Stimulated activated CD4-positive, alpha-beta T cell treated with anti-CD3 and anti-CD28 coated beads, Interleukin-15, amount 100 ng/mL, for 1 hour (primary cell): ENCODE measurements at places on chromosomes 2 and 18.

DNA sequence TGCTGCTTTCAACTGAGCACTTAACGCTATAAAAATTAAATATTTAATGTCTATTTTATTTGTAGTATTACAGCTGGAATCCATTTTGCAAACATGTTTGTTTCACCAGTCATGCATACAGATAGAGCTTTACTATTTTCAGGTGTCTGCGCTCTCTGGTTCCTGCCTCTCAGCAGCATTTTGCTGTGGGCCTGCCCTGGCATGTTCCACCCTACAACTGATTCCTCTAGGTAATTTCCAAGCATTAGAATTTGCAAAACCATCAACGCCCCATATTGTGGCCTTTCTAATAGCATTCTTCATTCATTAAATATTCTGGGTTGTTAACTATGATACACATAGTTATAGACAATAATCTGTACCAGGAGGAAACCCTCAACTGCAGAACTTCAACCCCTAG lies 266.4 kb upstream of the DLGAP1 start:
- DNase-seq = no peak

DNA sequence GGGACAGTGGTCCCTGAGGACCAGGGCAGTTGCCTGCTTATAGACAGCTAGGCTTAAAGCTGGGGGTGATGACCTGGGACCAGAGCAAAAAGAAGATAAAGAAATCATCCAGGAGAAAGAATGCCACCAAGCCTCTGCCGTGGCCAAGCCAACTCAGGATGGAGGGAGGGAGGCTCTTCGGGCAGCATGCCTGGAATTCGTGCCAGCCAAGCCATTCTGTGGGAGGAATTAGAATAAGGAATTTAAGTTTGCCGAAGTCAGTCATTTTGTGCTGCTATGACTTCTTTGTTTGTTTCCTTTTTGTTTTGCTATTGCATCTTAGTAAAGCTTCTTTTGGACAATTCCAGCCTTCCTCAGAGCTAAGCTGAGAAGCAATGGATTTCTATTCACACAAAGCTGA lies 124.1 kb downstream of the EN1 start:
- DNase-seq = no peak

- no peak for DNase-seq
These were observed 87.9 kb downstream of the FAM168B start for GRCh38 chr2:131005216-131005935.

- DNase-seq = no peak
These were observed 2.0 kb upstream of the ATRAID start for GRCh38 chr2:27209621-27210401.

- DNase-seq = no peak
These were observed 14.0 kb upstream of the BCL2L11 start for GRCh38 chr2:111106706-111107105.

GRCh38 chr18:55266981-55267380 lies 307.7 kb upstream of the CCDC68 start:
- no peak for DNase-seq

DNA sequence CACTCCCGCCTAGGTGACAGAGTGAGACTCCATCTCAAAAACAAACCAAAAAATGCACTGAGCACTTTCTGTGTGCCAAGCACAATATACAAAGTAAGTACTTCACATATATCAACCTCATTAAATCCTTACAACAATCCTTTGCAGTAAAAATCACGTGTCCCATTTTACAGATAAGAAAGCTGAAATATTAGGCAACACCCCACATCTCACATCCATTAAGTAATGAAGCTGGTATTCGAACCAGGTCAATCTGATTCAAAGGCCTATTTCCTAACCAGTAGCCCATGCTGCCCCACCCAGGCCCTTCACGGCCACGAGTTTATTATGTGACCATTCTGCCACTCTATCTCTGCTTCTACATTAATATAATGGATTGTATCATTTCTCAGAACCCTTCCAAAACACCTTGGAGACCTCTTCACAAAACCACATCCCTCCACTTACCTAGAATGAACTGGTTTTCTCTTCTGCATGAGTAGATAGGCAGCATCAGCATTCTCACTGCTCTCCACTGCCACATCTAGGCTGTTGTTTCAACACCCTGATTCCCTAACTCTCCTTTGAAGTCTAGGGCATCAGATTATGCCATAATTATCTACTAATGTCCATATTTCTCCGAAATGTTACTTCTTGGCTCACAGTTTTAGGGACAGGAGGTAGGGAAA lies 3.1 kb upstream of the EXOC6B start:
- DNase-seq = no peak

DNA sequence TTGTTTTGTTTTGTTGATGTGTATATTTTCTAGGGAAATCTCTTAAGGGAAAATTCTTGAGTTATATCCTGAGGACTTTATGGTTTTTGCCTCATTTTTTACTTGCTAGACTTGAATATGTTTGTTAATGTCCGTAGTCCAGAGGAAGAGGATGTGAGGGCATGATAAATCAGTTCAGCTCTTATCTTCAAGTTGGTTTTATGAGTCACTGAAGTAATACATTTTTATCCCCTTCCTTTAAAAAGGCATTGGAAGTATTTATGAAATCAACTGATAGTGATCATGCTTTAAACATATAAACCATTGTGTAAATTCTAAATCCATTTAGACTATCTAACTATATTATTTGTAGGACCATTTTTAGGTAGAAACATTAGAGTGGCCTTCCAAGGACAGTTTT lies 43.9 kb upstream of the CYBRD1 start:
- no peak for DNase-seq

DNA sequence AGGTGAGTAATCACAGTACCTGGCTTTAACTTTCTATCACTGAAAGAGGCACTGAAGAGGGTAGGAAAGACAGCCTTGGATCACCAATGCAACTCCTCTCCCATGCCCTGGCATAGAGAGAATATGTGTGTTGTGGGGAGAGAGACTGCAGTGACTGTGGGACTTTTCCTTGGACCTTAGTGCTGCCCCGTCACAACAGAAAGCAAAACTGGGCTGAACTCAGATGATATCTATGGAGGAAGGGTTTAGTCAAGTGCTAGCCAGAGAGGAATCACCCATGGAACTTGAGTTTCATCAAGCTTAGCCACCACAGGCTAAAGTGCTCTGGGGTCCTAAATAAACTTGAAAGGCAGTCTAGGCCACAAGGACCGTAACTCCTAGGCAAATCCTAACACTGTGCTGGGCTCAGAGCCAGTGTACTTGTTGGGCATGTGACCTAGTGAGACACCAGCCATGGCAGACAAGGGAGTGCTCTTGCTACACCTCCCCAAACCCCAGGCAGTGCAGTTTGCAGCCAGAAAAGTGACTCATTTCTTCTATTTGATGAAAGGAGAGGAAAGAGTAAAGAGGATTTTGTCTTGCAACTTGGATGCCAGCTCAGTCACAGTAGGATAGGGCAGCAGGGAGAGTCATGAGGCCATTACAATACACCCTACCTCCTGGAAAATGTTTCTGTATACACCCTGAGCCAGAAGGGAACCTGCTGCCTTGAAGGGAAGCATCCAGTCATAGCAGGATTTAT lies 105.8 kb upstream of the SPOPL start:
- DNase-seq = no peak

DNA sequence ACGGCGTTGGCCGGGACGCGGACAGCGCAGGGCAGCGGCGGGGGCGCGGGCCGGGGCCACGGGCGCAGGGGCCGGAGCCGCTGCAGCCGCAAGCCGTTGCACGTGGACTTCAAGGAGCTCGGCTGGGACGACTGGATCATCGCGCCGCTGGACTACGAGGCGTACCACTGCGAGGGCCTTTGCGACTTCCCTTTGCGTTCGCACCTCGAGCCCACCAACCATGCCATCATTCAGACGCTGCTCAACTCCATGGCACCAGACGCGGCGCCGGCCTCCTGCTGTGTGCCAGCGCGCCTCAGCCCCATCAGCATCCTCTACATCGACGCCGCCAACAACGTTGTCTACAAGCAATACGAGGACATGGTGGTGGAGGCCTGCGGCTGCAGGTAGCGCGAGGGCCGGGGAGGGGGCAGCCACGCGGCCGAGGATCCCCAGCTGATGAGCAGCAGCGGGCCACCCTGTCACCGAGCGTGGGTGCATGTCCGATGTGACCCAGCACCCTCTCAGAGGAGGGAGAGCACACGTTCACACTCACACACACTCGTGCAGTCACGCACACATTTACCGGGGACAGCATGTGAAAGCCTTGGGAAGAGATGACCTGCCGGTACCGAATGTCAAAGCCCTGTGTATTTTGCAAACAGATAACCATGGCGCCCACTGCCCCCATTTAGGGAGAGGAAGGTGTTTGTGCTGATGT lies 4.2 kb downstream of the GDF7 start:
- no peak for DNase-seq

DNA sequence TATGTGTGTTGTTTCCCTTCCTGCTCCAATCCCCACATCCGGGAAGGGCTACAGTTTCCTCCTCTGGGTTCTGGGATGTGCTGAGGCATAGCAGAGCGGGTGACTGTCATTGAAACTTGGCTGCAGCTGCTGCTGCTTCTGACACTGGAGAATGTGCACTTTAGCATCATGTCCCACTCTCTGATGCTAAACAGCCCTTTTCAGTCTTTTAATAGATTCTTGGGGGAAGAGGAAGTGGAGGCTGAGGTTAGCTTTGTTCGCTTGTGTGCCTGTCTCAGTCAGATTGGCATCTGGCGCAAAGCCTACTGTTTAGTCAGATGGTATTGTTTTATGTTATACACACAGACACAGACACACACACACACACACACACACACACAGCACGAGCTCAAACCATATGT lies 136.5 kb upstream of the RND3 start:
- no peak for DNase-seq

- no peak for DNase-seq
These were observed 333.1 kb upstream of the ZNF521 start for GRCh38 chr18:25685088-25685487.

DNA sequence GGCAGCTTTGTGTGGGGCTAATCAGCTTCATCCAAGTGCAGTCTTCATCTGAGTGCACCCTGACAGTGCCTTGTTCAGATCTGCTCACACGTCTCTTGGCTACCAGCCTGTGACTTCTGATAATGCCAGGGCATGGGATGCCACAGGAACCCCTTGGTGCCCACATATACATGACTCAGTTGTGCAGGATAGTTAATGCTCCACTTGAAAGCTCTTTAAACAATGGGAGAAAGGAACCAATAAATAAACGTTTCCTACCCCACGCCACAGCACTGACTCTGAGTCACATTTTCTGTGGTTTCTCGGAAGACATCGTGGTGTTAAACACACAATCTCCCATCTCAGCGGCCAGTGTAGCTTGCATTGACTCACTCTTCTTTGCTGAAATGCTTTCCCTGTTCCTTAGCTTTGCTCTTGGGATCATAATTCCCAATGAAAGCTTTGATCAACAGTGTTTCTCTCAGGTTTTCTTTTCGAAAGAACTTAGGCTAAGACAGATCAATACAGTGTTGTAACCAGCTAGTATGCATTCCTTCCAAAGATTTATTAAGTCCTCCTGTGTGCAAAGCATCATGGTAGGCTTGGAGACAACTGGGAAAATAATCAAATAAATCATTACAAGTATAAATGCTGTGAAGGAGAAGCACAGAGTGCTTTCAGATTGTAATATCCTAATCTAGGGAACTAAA lies 142.0 kb downstream of the COPS8 start:
- DNase-seq = no peak

- no peak for DNase-seq
These were observed 1624.2 kb downstream of the SUCLG1 start for GRCh38 chr2:82834893-82835292.

GRCh38 chr2:168633200-168633599 lies 169.2 kb upstream of the NOSTRIN start:
- no peak for DNase-seq

DNA sequence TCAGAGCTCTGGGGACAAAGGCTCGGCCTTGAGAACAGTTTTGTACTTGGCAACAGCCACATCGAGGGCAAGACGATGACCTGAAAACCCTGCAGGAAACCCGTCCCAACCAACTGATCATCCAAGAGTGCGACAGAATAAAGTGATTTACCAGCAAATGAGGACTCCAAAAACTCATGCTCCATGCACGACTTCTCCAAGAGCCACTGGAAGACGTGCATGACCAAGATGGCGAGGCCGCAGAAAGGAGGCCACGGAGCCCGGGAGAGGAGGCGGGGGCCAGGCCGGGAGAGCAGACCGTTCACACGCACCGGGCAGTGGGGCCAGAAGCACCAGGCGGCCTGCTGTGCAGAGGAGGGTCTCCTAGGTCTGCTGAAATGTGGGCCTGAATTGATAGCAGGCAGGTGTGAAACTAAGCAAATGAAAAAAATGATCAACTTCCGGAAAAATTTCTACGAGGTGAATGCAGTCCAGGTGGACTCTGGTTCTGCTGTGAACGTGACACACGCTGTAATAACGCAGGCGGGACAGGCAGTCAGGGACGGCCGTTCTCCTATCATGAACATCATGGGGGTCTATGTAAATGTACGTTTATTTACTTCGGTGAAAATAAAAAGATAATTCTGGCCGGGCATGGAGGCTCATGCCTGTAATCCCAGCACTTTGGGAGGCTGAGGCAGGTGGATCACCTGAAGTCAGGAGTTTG lies 252.2 kb downstream of the HDAC4 start:
- no peak for DNase-seq

DNA sequence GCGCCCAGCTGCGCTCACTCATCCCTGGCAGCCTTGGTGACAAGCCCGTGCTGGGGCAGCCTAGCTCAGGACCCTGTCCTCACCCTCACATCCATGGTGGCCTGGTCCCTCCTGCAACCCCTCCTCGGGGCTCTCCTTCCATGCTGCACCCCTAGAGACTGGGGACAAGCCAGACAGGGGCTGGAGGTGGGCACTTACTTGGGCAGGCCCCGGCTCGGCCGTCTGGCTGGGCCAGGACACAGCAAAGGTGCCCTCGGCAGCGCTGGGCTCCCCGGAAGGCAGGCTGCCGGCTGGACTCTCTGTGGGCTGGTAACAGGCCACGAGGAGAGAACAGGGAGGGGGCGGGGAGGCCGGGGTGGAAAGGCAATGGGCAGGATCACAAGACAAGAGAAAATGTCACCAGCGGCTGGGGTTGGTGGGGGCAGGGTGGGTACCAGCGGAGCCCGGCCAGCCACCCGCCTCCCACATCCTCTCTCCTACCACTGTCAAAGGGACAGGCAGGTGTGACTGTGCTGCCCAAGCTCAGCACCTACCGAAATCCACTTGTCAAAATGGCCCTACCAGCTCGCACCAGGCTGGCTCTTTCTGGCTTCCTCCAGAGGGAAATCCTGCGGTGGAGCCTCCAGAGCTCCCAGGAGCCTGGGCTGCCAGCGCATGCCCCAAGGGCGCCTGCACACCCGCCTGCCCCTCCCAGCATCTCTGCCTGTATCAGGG lies 54.7 kb downstream of the BIN1 start:
- DNase-seq = no peak

- no peak for DNase-seq
These were observed 100.9 kb upstream of the SERTAD2 start for GRCh38 chr2:64754570-64754969.
